Fibroblast of skin of left biceps (primary cell): ENCODE measurements at places on chromosomes 4 and X.

DNA sequence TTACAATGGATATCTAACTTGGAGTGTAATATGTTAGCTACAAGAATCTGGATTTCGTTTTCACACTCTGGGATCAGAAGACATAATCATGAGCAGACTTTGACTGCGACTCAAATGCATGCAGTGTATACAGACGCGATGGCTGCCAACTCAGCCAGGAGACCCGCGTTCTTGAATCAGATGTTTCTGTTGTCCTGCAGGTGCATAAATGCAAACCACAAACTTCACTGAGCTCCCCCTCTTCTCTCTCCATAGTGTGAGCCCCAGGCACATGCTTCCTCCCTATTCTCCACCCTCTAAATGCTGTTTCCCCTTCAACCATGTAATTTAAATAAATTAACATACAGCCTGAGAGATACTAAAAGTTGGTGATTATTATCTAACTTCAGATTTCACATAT lies 347.9 kb downstream of the DCHS2 start:
- DNase-seq: no peak

DNA sequence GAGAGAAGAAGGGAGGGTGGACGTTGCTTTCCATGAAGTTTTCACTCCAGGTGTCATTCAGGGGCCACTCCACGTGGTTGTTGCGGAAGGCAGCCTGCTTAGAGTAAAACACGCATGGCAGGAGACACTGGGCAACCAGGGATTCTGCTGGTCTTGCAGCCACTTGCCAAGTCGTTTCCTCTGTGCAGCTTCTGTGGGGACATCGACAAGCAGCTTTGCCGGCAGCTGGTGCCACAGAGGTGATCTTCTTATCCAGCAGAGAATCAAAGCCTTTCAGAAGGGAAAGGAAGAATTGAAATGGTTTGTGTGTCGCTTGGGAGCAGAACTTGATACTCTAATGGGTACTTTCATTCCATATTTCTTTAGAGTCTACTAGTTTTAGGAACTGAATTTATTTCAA lies 867.1 kb upstream of the TENM3 start:
- DNase-seq: no peak

GRCh38 chrX:133985164-133985966 lies at the start of gene GPC3:
Gene GPC3 (minus strand): TSS chrX:133985594.
- DNase-seq: no peak

- no peak for DNase-seq
Observed at GRCh38 chr4:41461780-41462307, 76.1 kb upstream of the LIMCH1 start.

- no peak for DNase-seq
Observed at GRCh38 chr4:147370881-147371280, 110.0 kb upstream of the EDNRA start.

DNA sequence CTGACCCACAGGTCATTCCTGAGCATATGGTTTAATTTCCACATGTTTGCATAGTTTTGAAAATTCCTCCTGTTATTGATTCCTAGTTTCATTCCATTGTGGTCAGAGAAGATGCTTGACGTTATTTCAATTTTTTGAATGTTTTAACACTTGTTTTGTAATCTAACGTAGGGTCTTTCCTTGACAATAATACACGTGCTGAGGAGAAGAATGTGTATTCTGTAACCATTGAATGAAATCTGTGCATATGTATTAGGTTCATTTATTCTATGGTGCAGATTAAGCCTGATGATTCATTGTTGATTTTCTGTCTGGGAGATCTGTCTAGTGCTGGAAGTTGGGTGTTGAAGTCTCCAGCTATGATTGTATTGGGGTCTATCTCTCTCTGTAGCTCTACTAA lies 486.4 kb upstream of the RPS6KA3 start:
- peak; percentile 28 for DNase-seq

DNA sequence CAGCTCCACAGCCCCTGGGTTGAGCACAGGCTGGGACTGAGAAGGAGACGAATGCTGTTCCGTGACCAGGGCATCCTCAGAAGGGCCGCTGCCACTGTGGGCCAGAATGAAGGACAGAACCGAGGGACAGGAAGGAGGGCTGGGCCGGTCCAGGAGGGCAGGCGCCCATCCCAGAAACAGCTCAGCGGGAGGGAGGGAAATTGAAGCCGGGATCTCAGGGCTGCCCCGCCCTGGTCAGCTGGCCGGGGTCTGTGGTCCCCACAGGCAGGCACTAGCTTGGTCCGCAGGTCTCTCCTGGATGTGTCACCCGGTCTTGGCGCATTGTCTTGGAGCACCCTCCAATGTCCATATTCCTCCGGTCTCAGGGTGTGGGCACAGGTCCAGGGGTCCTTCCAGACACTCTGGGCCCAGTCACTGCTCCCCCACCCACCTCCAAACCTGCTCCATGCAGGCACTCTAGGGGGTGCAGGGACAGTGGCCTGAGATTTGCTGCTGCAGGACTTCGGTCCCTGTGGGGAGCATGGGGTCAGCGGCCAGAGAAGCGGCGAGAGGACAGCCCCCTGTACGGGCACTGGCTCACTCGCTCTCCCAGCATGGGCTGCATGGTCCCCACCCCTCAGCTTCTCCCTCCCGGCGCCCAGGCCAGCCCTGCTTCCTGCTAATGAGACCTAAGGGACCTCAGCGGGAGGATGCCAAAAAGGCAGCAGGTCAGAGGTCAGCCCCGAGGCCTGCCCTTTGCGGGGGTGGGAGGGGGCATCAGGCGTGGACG lies 23.9 kb upstream of the MXD4 start:
- no peak for DNase-seq

GRCh38 chr4:39256436-39256835 lies 74.1 kb downstream of the WDR19 start:
- no peak for DNase-seq

DNA sequence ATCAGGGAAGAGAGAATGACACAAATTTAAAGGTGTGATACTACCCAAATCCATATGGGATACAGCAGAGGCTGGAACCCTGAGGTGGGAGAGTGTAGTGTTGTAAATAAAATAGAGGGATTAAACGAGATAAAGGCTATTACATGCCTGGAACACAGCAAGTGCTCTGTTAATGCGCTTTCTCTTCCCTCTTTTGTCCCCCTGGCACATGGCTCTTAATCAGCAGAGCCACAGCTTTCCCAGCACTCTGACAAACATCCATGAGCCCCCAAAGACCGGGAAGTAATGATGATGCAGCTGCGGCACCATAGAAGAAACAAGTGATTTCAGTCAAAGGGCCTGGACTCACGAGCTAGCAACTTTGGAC lies 85.9 kb downstream of the RASL11B start:
- DNase-seq: no peak

GRCh38 chr4:118784776-118785175 lies 51.1 kb downstream of the SEC24D start:
- no peak for DNase-seq

DNA sequence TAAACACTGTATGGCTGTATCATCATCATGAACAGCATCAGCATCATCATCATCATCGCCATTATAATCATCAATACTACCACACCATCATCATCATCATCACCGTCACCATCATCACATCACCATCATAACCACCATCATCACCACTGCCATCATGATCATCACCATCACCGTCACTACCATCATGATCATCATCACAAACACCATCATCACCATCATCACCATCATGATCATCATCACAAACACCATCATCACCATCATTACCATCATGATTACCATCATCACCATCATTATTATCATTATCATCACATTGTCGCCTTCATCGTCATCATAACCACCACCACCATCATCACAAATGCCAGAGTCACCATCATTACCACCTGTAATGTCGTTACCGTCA lies 1196.9 kb downstream of the NLGN4X start:
- no peak for DNase-seq

GRCh38 chrX:8345473-8345872 lies 119.2 kb upstream of the VCX3B start:
- no peak for DNase-seq

GRCh38 chr4:11525085-11525484 lies 96.4 kb upstream of the HS3ST1 start:
- no peak for DNase-seq

DNA sequence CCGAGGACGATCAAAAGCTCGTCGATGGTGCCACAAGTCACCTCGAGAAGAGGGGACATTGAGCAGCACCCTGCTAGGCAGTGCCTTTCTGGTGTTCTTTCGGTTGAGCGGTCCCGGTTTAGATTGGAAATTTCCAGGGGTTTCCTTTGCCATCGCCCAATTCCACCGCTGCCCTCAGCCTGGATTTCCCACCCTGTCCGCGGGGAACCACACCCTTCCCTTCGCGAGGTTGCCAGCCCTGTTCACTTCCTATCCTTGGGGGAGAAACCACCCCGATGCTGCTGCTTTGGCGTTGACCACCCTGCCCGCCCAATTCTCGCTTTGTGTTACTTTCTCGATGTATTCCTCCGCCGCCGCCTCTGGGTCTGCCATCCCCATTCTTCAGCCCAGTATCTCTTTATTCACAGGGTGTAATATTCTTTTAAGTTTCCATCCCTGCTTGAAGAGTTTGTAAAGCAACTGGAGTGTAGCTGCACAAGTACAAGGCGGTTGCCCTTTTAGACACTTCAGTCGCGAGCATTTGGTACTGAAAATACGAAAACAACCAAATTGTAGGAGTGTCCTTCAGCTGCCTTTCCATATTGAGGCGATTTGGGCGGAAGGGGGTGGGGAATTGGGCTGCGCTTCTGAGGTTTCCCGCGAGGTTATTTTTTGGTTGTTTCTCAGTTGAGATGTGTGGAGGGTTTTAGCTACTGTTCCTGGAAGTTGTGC lies 1.1 kb downstream of the OGT start:
- no peak for DNase-seq
